ENCODE measurements at places on chromosomes 2 and 18.

GRCh38 chr2:59301466-59302402, 1060.6 kb upstream of the FANCL start:
- no peak for DNase-seq

- no peak for DNase-seq
Observed at GRCh38 chr2:240225660-240226475, 85.4 kb upstream of the OTOS start.

DNA sequence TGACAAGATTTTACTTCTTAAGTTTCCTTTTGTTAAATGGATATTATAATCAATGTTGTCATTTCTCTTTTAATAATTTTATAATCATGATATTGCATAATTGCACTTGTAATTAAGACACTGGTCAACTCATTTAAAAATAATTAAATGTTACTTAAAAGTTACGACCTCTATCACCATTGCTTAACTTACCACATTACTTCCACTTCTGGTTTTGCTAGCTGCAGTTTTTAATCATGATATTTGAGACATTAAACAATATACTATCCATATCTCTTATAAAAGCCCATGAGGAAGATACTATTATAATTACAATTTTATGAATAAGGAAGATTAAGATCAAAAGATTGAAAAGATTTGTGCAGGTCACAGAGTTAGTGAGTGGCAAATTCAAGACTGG, 502.0 kb downstream of the RNF144A start:
- DNase-seq, result no peak

DNA sequence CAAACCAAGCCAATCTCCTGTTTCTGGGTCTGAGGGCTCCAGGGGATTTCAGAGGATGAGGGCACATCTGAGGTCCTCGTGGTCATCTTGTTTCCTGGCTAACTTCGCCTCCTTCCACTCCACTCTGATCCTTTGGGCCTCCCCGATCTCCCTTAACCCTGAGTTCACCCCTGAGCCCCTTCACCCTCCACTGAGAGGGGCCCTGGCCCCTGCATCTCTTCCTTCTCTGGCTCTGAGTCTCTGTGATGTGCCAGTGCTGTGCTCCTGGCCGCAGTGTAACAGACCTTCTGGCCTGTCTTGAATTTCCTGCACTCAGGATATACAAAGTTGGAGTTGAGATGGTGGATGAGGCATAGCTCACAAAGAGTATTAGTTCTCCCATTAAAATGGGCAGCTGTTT, 84.7 kb upstream of the BOD1L2 start:
- DNase-seq, result no peak

GRCh38 chr18:77218642-77219041, 31.0 kb upstream of the GALR1 start:
- no peak for DNase-seq

DNA sequence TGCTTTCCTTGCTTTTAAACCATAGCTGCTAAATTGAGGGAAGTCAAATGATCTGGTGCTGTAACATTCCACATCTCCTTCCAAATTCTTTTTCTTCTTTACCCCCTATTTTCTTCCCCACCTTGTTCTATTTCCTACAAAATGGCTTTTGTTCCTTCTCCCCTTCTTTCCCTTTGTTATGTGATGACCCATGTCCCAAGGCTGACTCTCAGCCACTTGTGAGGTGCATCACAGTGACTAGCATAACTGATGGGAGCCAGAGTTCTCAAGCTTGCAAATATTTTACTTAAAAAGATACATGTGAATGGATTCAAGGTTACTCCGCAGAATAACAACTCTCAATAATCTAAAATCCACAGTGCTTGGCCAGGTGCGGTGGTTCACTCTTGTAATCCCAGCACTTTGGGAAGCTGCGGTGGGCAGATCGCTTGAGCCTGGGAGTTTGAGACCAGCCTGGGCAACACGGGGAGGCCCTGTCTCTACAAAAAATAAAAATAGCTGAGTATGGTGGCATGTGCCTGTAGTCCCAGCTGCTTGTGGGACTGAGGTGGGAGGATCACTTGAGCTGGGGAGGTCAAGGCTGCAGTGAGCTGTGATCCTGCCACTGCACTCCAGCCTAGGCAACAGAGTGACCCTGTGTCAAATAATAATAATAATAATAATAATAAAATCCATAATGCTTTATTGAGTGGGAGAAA, 100.1 kb upstream of the CERS6 start:
- no peak for DNase-seq

- no peak for DNase-seq
Observed at GRCh38 chr18:2956056-2956455, 56.9 kb downstream of the LPIN2 start.

Measured in GM12864 (cell line).